ENCODE measurements at places on chromosomes 2 and 18.

DNA sequence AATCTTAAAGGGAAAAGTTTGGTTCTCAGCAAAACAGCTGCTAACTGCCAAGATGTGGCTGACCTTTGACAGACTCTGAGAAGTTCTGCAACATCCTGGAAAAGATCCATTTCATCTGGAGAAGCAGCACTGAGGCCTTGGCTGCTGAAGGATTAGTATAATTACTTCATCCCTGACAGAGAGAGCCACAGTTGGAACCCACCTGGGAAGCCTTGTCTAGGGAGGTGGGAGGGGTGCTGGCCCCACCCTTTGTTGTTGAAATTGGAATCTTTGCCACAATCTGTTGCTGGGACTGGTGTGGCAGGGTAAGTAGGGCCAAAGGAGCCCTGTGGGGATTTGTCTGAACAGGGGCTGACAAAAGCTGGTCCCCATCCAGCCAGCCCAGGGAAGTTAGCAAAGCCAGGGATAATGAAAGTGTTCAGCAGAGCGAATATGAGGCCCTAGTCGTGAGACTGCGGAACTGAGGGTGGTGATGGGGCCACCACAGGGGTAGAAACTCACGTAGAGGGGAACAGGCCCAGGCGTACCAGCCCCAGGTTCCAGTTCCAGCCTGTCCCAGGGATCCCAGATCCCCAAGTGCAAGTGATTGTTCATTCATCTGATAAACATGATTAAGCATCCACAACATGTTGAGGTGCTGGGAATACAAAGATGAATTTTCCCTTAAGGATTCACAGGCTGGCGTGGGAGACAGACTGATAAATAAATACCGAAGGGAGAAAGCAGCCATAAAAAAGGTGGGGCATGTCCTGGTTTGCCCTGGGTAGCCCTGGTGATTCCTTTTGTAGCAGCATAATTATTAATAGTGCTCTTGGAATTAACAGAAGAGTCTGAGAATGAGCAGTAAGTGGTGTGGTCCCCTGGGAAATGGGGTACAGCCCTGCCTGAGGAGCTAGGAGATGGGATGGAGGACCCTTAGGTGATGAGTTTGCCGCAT is 60.0 kb downstream of the MYO1B start:
- DNase-seq = no peak

- DNase-seq = peak; percentile 24
Observed at GRCh38 chr18:54296062-54296461, 26.7 kb downstream of the POLI start.

- peak; percentile 84 for DNase-seq
Observed at GRCh38 chr18:25299426-25300300, 52.3 kb downstream of the ZNF521 start.

GRCh38 chr2:171431677-171432167 is 2.1 kb downstream of the METTL8 start:
- DNase-seq = no peak

DNA sequence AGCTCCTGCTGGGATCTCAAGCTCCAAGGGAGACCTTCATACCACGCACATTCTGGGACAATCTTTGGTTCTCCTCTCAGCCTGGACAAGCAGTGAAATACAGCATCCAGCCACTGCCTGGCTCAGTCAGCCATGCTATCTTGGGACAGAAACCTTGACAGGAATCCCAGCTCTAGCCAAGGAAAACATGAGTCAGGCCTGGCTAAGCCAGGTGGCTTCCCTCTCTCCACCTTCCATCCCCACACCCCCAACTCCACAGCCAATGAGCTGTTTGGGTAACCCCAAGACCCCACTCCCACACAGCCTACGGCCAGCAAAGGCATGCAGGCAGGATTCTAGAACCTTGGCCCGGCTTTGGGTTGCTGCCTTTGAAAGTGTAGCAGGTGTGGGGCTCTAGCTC is 64.9 kb downstream of the MCFD2 start:
- no peak for DNase-seq

DNA sequence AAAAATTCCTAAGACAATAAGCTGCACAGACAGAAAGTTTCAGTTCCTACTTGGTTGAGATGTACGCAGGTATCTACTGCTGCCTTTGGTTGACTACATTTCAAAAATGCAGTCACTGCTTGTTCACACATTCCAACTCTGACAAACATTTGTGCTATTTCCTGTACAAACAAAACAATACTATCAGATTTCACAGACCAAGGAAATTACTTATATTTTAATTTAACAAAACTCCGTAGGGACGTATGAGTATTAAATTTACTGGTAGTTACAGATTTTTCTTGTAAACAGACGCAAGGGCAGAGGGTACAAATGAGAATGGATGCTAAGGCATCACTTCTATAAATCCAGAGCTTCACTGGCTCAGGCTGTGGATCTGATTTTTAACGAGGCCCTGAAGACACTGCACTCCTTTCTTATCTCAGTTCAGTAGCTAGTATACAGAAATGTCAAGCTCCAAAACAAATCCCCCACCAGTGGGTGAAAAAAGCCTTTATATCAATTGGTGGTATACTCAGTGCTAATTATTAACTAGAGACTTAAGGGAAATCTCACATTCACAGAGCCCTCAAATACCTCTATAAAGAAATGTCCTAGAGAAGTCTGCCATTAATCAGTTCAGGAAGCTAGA is 31.7 kb upstream of the TTC32 start:
- DNase-seq = no peak

- DNase-seq = no peak
Observed at GRCh38 chr18:12028674-12029073, 47.4 kb downstream of the IMPA2 start.

GRCh38 chr2:70632966-70633365 is 79.3 kb upstream of the TGFA start:
- DNase-seq = no peak

DNA sequence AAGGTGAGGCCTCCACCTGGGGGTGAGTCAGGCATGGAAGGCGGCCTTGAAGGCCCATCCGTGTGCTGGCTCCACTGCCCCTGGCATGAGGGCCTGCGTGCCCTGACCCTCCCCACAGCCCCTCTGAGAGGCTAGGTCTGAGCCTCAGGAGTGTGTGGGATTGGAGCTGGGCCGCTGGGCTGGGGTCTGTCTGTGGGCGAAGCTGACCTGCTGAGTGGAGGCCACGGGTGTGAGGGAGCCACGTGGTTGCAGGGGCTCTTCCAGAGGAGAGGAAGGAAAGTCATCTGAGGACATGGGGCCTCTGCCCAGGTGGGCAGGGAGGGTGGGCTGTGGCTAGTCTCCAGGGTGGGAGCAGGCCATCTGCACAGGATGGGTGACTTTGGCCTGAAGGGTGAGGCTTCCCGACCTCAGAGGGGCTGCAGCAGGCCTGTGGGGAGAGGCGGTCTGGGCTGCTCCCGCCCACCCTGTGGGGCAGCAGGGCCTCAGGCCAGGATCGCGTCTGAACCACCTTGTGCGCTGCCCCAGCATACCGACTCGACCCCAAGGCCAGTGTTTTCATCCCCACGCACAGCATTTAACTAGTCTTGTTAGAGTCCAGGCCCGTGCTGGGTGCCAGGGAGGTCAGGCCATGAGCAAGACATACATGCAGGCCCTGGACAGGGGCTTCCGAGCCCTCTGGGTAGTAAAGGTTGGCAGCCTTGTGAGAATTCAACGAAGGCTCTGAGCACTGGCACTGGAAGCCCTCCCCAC is 11.2 kb downstream of the ARHGEF4 start:
- no peak for DNase-seq

GRCh38 chr2:241350878-241351639 is 5.0 kb upstream of the FARP2 start:
- DNase-seq = no peak

DNA sequence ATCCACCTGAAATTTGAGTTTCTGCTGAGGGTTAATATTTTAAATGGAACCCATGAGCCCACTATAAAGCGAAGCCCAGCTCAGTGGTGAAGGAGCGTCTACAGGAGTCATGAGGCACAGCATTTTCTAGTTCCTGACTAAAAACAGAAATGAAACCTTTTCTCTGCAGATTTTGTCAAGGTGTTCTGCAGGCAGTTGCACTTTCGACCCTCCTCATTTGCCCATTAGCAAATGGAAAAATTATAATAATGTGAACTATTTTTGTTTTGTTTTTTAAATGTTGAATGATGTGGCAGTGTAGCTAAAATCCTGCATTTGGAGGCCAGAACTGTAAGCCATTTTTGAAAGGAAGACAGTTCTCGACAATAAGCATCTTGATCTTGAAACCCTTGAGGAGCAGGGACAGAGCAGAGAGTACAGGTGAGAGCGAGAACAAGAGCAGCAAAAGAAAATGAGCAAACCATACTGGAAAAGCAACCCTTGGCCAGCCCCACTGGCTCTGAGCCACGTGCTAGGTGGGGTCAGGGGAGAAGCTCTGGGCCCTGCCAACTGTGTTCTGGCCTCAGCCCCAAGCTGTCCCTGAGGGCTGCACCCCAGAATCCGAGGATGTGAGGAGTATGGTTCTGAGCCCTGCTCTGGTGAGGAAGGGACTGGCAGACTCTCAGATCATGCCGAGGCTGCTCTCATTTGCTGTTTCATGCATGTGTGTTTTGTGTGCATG is 26.4 kb upstream of the COPS8 start:
- no peak for DNase-seq

DNA sequence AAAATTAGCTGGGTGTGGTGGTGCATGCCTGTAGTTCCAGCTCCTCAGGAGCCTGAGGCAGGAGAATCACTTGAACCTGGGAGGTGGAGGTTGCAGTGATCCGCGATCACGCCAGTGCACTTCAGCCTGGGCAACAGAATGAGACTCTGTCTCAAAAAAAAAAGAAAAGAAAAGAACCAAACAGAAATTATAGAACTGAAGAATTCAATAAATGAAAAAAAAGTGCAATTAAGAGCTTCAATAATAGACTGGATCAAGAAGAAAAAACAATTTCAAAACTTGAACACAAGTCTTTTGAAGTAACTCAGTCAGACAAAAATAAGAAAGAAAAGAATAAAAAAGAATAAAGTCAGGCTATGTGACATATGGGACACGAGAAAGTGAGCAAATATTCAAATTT is 175.8 kb upstream of the ZSWIM2 start:
- no peak for DNase-seq

- DNase-seq = no peak
Observed at GRCh38 chr18:27863780-27864430, 313.0 kb downstream of the CDH2 start.

DNA sequence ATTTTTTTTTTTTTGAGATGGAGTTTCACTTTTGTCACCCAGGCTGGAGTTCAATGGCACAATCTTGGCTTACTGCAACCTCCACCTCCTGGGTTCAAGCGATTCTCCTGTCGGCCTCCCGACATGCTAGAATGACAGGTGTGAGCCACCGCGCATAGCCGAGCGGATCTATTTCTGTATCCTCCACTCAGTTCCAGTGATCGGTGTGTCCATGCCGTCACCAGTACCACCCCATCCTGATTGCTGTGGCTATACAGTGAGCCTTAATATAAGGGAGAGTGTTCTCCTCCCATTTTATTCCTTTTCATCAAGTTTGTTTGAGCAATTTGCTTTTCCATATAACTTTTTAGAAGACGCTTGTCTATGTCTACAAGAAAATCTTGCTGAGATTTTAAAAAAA is 35.2 kb downstream of the RFX8 start:
- no peak for DNase-seq

GRCh38 chr2:241632478-241633325 is 4.3 kb downstream of the THAP4 start:
- DNase-seq = no peak

GRCh38 chr2:22579341-22579740 is 805.6 kb upstream of the KLHL29 start:
- DNase-seq = no peak

- DNase-seq = no peak
Observed at GRCh38 chr2:151258121-151258520, 3.5 kb downstream of the RBM43 start.

- DNase-seq = no peak
Observed at GRCh38 chr2:69694894-69695849, 46.8 kb upstream of the ANXA4 start.

GRCh38 chr2:108355906-108356734 is 21.6 kb upstream of the SULT1C4 start:
- DNase-seq = peak; percentile 72

DNA sequence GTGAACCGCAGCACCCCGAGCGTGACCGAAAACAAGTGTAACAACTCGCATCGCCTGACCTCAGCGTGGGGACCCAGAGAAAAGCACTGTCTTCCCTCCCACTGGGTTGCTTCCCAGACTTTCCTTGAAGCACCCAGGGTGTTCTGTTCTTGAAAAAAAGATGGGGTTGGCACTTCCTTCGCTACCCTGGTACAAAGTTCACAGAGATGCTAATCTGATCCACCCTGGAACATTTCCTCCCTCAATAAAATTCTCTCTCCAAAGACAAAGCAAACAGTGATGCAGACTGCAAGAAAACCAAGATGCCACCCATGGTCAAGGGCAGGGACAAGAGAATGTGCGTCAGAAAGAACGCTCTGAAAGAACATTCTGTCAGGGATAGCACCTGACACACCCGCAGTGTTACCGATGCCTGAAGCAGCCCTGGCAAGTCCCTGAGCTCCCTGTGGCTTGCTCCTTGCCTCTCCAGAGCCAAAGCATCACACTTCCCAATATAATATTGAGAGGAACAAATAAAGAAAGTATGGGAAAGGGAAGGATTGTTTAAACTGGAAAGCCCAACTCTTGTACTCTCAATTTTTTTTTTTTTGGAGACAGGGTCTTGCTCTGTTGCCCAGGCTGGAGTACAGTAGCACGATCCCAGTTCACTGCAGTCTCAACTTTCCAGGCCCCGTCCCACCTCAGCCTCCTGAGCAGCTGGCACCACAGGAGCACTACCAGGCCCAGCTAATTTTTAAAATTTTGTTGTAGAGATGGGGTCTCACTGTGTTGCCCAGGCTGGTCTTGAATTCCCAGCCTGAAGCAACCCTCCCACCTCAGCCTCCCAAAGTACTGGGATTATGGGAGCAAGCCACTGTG is 70.7 kb downstream of the TBC1D8 start:
- no peak for DNase-seq

- no peak for DNase-seq
Observed at GRCh38 chr2:106983305-106983704, 97.3 kb upstream of the ST6GAL2 start.

DNA sequence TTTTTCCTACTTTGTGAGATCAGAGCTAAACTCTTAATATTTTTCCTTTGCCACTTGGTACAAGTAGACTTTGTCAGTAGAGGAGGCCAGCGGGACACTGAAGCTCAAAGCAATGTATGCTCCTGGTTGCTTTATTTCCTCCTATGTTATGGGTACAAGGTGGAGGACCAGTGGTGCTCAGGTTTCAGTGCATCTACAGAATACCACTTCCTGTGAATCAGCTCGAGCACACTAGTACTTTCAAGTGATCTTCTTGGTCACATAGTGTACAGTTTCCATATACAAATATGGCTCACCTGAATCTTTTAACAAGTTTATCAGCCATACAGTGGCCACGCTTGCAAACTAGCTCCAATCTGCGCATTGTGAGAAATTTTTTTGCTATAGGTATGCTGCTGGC is 1674.8 kb upstream of the TMEFF2 start:
- DNase-seq = no peak

GRCh38 chr2:28356095-28356911 is 36.4 kb upstream of the FOSL2 start:
- DNase-seq = peak; percentile 86

- no peak for DNase-seq
Observed at GRCh38 chr2:107553539-107553938, 273.2 kb upstream of the RGPD4 start.

DNA sequence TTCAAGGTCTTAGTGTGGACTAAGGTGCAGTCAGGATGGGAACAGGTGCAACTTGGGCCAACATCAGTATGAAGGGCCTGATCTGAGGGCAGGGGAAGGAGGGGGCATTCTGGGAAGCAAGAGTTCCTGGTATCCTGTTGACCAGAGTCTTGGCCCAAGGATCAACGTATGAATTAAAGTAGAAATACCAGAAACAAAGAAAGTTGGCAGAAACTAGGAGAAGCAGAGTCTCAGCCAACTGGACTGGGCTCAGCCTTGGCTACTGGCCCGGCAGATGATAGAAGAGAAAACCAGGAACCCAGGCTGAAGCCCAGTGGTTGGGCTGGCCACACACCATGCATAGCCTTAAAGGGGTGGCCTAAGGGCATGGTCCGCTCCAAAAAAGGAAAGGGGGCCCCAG is 2.3 kb downstream of the CETN1 start:
- DNase-seq = no peak
